Vagina (tissue), 2 donors: ENCODE measurements at places on chromosomes 6 and 20.

DNA sequence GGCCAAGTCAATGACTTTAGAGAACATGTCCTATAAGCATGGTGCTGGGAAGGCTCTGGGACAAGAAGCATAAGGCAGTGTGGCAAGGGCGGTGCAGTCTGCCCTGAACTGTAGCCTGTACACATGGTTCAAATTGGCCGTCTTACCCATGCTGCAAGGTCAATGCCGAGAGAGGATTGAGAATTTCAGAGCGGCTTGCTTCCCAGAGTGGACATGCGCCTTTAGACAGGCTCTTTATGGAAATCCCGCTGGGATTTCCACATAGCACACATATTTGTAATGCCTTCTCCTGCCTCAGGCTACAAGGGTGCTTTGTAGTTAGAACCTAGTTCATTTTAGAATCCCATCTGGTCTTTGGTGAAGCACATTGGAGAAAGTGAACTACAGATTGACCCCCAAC lies 36.1 kb upstream of the CEP162 start:
- DNase-seq, result no peak
- H3K27me3 ChIP-seq, result no peaks in the 10 kb centered on the region
- H3K36me3 ChIP-seq, result no peaks in the 10 kb centered on the region
- no peak overlapping the region for H3K4me3 ChIP-seq

GRCh38 chr6:143333081-143333480 lies 117.4 kb downstream of the ADAT2 start:
- H3K4me1 ChIP-seq, result peaks cover 6% of the 10 kb centered on the region
- H3K36me3 ChIP-seq, result no peaks in the 10 kb centered on the region
- DNase-seq, result no peak
- H3K4me3 ChIP-seq, result no peak overlapping the region
- H3K27ac ChIP-seq, result no peak overlapping the region

DNA sequence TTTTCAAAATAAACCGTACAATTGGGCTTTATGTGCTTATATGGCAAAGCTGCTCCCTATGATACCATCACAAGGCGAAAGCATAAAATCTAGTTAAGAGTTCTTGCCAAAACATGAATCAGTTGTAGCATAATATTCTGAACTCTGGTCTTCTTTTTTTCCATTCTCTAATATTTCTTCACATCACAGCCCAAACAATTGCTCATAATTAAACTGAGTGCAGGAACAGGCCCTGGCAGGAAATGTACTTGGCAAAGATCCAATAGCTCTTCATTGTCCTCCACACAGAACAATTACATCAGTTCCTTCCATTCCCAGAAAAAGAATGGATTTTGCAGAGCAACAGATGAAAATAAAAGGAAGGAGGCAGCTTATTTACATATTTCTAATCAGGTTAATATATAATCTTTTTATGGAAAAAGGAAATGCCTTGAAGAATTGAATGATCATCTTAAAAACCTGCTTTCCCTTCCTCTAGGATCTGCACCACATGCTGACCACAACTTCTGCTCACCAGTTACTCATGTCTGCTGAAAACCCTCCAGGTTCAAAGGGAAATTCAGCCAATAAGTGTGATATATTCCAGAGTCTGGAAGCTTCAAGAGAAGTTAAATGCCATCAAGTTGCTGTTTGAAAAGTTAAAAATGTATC lies 123.3 kb upstream of the COL21A1 start:
- H3K36me3 ChIP-seq, result no peaks in the 10 kb centered on the region
- H3K27ac ChIP-seq, result peak overlapping the region; percentile 75
- no peaks in the 10 kb centered on the region for H3K27me3 ChIP-seq
- H3K4me3 ChIP-seq, result peak overlapping the region; percentile 9
- peaks cover 52% of the 10 kb centered on the region for H3K4me1 ChIP-seq

- DNase-seq, result no peak
- no peaks in the 10 kb centered on the region for H3K27me3 ChIP-seq
- no peak overlapping the region for H3K27ac ChIP-seq
- no peaks in the 10 kb centered on the region for H3K4me1 ChIP-seq
- no peak overlapping the region for H3K4me3 ChIP-seq
- no peaks in the 10 kb centered on the region for H3K36me3 ChIP-seq
These were observed 252.2 kb downstream of the ERMARD start for GRCh38 chr6:170003451-170004160.

DNA sequence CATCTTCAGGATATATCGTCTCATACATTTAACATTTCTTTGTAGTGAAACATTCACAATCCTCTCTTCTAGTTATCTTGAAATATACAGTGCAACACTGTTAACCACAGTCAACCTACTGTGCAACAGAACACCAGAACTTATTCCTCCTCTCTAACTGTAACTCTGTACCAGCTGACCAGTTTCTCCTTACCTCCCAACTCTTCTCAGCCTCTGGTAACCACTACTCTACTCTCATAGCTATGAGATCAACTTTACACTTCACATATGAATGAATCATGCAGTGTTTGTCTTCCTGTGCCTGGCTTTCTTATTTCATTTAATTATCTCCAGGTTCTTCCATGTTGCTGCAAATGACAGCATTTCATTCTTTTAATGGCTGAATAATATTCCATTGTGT lies 337.6 kb downstream of the BTBD9 start:
- H3K27me3 ChIP-seq, result no peaks in the 10 kb centered on the region
- H3K4me1 ChIP-seq, result no peaks in the 10 kb centered on the region
- H3K4me3 ChIP-seq, result no peak overlapping the region
- H3K36me3 ChIP-seq, result no peaks in the 10 kb centered on the region

GRCh38 chr6:112337209-112337638 lies 9.9 kb upstream of the RFPL4B start:
- no peak overlapping the region for H3K27ac ChIP-seq
- no peak for DNase-seq
- no peaks in the 10 kb centered on the region for H3K36me3 ChIP-seq
- no peak overlapping the region for H3K4me3 ChIP-seq
- H3K27me3 ChIP-seq, result no peaks in the 10 kb centered on the region

DNA sequence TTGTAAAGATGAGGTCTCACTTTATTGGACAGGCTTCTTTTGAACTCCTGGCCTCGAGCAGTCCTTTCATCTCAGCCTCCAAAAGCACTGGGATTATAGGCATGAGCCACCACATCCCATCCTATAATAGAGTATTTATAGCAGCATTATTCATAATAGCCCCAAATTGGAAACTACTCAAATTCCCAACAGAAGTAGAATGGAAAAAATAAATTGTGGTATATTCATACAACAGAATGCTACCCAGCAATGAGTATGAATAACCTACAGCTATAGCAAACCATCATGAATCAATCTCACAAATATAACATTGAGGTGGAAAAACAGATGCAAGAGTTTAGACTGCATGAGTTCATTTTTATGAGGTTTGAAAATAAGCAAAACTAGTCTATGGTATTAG lies 84.8 kb upstream of the BTBD3 start:
- H3K27me3 ChIP-seq, result no peaks in the 10 kb centered on the region
- no peak overlapping the region for H3K27ac ChIP-seq
- no peak overlapping the region for H3K4me3 ChIP-seq
- no peak for DNase-seq
- no peaks in the 10 kb centered on the region for H3K36me3 ChIP-seq

DNA sequence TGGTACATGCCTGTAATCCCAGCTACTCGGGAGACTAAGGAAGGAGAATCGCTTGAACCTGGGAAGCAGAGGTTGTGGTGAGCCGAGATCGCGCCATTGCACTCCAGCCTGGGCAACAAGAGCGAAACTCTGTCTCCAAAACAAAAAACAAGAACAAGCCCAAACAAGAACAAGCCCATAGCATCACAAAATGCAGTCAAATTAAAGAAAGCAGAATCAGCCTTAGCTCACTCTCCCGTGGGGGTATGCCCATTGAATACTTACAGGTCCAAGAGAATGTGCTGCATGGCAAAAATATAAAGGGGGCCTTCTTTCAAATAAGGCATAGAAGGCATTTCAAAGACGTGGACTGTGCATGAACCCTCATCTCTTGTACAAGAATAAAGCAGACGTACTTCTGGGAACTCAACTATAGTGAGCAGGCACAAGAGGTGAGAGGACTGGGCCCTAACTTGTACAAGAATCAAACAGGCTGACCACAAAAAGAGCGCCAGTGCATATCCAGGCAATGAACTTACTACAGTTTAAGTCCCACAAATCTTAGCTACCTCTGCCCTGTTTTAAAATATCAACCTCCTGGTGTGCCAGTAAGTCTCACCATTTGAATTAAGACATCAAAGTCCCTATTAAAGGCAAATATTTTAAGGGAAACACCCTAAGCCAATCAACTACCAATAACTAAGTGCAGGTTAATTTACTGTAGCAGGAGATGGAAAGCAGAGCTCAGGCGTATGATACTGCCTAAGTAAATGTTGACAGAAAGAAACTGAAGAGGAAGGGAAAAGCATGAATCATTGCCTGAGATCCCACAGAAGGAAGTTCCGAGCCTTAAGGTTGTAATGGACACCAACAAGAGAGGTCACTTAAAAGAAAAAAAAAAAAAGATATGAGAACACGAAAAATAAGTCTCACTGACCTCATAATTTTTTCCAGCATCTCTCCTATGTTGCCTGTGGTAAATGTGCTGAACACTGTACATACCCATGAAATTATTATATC lies 37.4 kb downstream of the TOMM6 start:
- DNase-seq, result no peak
- H3K27me3 ChIP-seq, result no peaks in the 10 kb centered on the region
- H3K4me1 ChIP-seq, result no peaks in the 10 kb centered on the region
- no peak overlapping the region for H3K4me3 ChIP-seq

- no peaks in the 10 kb centered on the region for H3K27me3 ChIP-seq
- no peak overlapping the region for H3K4me3 ChIP-seq
- no peak for DNase-seq
- no peaks in the 10 kb centered on the region for H3K36me3 ChIP-seq
These were observed 328.5 kb upstream of the PRDM1 start for GRCh38 chr6:105757512-105758200.

DNA sequence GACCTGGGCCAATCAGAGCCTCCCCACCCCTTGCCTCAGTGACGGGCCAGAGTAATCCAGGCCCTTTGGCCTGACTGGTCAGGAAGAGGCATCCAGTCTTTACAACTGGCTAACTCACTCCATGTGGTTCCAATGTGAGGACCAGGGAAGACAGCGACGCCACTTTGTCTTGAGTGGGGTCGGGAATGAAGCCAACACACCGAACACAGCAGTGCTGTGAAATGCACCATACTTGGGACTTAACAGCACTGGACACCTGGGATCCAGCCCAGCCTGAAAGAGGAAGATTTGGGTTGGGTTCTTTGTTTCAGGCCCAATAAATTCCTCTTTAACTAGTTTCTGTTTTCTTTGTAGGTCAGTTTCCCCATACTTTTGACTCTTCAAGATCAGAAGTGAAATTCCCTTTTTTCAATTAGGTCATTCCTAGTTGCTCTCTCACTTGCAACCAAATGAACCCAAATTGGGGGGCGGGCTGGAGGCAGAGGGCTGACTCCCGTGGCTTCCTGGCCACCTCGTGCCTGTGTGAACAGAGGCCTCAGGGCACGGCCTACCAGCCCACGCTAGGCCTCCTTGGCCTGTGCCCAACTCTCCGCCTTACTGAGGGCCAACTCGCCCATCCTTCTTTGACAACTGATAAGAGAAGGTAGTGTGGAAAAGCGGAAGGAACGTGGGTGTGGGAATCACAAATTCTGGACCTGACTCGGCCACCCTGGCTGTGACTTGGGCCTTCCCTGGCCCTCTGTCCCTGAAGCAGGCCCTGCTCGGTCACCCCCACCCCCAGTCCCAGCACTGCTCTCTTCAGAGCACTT lies 17.1 kb downstream of the SULF2 start:
- no peak overlapping the region for H3K27ac ChIP-seq
- peaks cover 19% of the 10 kb centered on the region for H3K4me1 ChIP-seq
- H3K4me3 ChIP-seq, result no peak overlapping the region

DNA sequence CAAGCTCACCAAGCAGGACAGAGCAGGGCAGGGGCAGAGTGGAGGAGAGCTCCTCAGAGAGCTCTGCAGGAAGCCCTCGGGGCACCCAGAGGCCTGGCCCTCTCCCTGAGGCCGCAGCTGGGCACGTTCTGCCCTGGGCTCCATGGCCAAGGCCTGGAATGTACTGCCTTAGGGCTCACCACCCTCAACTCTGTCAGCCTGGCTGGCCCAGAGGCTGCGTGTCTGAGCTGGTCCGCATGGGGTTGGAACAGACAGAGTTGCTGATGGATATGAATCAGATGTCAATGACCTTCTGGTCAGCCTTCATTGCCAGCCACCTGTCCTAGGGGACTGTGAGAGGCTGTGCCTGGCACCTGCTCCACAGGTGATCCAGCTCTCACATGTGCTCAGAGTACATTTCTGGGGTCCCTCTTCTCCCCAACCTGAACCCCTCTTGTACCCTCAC lies 33.2 kb upstream of the PCMTD2 start:
- no peaks in the 10 kb centered on the region for H3K36me3 ChIP-seq
- H3K4me3 ChIP-seq, result no peak overlapping the region
- peaks cover 16% of the 10 kb centered on the region for H3K4me1 ChIP-seq
- no peak for DNase-seq
- no peak overlapping the region for H3K27ac ChIP-seq
- H3K27me3 ChIP-seq, result no peaks in the 10 kb centered on the region
